ENCODE measurements at places on chromosomes 3 and 15.

GRCh38 chr3:33711100-33711499 is 7.0 kb downstream of the CLASP2 start:
- no peak for DNase-seq

DNA sequence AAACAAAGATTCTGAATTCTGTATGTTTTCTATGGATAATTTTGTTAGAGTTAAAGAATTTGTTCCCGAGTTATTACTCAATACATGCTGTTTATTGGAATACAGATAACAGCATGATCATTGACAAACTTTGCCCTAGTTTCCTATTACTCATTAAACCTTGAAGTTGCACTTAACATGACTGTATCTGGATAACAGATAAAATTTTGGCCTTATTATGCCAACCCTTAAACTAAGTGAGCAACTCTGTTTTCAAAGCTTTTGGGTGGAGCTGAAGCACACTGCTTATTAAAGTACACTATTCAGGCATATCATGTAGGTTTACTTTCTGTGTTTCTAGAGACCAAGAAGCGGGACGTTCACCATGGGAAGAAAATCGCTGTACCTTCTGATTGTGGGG is at the start of gene AADAC:
Gene AADAC (plus strand): TSS at position 318 of the 400 bp plus-strand sequence. CDS start 47 bp downstream, at position 365.
- DNase-seq = no peak

GRCh38 chr15:66041276-66041675 is 172.0 kb downstream of the RAB11A start:
- no peak for DNase-seq

- DNase-seq = no peak
These were observed 41.0 kb upstream of the IREB2 start for GRCh38 chr15:78396976-78397375.

DNA sequence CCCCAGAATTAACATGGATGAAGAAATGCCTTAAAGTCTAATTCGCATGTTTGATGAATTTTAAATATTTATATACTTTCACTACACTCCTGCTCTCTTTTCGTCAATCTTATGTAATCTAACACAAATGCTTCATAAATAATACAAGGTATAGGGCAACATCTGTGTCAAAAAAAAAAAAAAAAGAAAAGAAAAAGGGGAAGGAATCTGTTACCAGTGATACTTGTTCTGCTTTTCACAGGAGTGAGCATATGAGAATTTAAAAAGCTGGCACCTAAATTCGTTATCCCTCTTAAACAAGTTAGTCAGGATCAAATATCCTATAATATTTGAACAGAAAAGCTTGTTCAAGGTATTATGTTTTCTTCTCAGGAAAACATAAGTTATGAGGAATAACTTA is 243.8 kb downstream of the KCNH8 start:
- no peak for DNase-seq

DNA sequence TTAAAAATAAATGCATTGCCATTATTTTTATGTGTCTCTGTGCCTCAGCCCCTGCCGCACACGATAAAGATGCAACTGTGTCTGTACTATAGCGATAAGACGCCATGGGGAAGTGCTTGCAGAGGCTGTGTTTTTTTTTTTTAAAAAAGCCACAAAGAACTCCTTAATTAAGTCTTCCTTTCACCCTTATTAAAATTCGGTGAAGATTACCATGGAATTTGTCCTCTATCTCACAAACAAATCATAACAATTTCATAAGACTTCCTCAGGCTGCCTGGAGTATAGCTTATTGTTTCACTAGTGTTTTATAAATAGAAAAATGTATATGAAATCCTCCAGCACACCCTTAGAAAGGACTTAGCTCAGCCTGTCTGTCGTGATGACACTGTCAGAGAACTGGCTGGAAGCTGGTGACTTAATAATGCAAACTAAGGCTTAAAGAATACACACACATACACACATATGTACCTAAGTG is 374.8 kb upstream of the SLCO3A1 start:
- DNase-seq = no peak

DNA sequence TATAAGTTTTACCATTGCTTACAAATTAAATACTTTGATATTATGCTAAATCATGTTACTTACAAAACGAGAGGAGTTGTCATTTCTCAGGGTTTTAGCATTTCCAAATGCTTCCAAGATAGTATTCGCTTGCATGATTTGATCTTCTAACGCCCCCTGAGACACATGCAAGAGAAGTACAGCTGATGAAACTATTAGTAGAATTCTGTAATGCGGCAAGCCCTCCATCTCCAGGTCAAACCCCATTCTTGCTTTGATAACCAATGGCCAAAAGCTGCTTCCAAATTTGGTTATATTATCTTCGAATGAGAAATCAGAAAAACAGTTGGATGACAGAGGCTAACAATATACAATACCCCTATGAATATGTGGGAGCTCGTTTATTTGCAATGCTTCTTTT is 14.7 kb downstream of the MYH15 start:
- no peak for DNase-seq

- DNase-seq = no peak
These were observed 57.0 kb upstream of the FRMD4B start for GRCh38 chr3:69442771-69443311.

- no peak for DNase-seq
These were observed 126.6 kb downstream of the ADAM10 start for GRCh38 chr15:58622877-58623276.

DNA sequence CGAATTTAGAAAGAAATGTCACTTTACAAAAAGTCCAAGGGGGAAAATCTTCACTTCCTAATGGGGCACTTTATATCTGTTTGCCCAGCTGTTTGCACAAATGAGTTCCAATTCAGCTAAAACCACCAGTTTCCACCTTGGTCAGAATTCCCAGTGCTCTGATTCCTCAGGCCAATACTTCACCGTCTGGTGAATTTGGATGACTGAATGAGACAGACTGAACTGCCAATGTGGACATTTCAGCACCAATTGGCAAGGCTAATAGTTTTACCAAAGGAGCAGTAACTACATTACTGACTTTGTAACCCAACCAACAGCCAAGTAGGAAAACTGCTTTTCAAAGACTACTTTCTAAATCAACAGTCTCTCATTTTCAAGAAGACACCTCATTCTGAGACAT is 51.8 kb downstream of the ABI3BP start:
- no peak for DNase-seq

DNA sequence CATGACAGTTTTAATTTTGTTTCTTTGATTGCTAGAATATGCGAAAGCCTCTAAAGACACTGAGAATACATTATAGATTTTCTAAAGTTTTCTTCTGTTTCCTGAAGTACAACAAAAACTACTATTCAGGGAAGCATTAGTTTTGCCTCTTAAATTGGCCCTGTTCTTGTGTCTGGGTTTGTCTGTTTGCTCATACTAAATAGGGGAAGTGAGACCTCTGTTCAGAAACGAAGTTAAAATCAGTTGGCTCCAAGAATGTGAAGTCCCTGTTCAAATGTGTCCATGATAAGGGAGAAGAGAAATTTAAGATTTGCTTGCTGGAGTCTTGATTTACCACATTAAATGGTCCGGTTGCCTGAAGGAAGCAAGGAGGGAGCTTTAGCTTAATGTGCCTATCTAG is 327.3 kb upstream of the GBE1 start:
- DNase-seq = no peak

Data from hindlimb muscle (tissue), 1 donor.